ENCODE measurements at places on chromosomes 7 and 10. TPM values are rescaled to one million over a fixed set of nuclear protein-coding genes. Genes with fewer than 3 reads are reported as not detected.

Gene TSPAN33
- not detected for total RNA-seq

DNA sequence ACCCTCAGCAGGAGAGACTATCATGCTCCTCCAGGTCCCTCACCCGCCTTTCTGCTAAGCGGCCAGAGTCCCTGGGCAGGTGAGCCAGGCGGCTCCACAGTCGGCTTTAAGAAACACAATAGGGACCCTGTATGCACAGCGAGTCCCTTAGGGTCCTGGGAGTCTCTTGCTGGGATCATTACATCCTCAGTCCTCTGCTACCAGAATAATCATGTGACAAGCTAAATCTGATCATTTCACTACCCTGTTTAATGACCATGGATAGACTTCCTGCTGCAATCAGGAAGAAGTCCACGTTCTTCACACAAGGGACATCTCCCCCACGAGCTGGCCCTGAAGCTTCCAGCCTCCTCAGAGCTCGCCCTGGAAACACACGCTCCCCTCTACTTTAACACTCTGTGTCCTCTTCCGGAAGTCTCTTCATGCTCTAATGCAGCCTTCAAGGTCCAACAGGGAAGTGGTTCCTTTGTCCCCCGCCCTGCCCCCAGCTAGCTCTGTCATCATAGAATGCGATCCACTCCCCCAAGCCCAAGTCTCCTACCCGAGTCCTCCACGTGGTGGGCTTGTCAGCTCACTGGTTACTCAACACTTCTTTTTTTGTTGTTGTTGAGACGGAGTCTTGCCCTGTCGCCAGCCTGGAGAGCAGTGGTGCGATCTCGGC lies 101.5 kb downstream of the RNF216 start:
- DNase-seq: no peak

GRCh38 chr10:126387041-126387921 lies 996 bp downstream of the ADAM12 start:
- DNase-seq: peak; percentile 48

Gene TRIL
- 0.97 TPM for total RNA-seq

Gene DDX50
- total RNA-seq: 28.2 TPM

GRCh38 chr7:29335188-29336083 lies 140.9 kb downstream of the CHN2 start:
- no peak for DNase-seq

Gene LAMB1
- 703 TPM for total RNA-seq

Gene BBIP1
- total RNA-seq: 34.9 TPM

Gene COL13A1
- 47.5 TPM for total RNA-seq

GRCh38 chr7:94183891-94184290 lies 179.7 kb upstream of the BET1 start:
- DNase-seq: no peak

DNA sequence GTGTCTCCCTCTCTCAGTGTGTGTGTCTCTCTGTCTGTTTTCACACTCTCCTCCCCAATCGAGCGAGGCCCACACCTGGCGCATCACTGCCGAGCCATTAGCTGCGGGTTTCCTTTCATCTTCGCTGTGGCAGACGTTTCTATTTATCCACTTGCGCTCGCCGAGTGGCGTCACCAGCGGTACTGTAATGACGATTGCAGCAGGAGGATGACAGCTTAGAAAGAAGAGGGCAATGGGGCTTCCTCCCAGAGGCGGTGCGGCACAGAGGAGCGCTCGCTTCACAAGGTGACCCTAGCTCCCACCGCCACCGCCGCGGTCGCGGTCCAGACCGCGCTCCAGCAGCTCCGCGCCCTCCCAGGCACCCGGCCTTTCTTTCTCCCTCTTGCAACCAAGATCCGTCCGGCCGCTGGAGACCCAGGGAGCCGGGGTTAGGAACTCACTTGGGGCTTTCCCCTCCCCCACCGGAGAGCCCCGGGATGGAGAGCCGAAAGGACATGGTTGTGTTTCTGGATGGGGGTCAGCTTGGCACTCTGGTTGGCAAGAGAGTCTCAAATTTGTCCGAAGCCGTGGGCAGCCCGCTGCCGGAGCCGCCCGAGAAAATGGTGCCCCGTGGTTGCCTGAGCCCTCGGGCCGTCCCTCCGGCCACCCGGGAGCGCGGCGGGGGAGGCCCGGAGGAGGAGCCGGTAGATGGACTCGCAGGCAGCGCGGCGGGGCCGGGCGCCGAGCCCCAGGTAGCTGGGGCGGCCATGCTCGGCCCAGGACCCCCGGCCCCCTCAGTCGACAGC lies at the start of gene EVX1:
Gene EVX1 (plus strand): TSS at position 248 of the 785 bp plus-strand sequence. CDS start 229 bp downstream, at position 477.
- DNase-seq: no peak

- DNase-seq: no peak
Measured at GRCh38 chr7:112072541-112073245, 133.5 kb downstream of the DOCK4 start.

Data from endothelial cell of umbilical vein (primary cell).